ENCODE measurements at places on chromosomes 12 and 14. TPM values are rescaled to one million over a fixed set of nuclear protein-coding genes. Genes with fewer than 3 reads are reported as not detected.

DNA sequence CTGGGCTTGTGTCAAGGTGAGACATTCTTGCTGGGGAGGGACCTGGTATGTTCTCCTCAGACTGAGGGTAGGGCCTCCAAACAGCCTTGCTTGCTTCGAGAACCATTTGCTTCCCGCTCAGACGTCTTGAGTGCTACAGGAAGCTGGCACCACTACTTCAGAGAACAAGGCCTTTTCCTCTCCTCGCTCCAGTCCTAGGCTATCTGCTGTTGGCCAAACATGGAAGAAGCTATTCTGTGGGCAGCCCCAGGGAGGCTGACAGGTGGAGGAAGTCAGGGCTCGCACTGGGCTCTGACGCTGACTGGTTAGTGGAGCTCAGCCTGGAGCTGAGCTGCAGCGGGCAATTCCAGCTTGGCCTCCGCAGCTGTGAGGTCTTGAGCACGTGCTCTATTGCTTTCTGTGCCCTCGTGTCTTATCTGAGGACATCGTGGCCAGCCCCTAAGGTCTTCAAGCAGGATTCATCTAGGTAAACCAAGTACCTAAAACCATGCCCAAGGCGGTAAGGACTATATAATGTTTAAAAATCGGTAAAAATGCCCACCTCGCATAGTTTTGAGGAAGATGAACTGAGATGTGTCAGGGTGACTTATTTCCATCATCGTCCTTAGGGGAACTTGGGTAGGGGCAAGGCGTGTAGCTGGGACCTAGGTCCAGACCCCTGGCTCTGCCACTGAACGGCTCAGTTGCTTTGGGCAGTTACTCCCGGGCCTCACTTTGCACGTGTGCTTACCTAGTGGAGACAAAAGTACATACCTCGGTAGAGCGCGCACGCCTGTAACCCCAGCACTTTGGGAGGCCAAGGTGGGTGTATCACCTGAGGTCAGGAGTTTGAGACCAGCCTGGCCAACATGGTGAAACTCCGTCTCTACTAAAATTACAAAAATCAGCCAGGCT, 4.3 kb downstream of the GAPDH start:
- no peak for DNase-seq

- no peak for DNase-seq
Measured at GRCh38 chr12:97375310-97375709, 87.3 kb upstream of the RMST start.

DNA sequence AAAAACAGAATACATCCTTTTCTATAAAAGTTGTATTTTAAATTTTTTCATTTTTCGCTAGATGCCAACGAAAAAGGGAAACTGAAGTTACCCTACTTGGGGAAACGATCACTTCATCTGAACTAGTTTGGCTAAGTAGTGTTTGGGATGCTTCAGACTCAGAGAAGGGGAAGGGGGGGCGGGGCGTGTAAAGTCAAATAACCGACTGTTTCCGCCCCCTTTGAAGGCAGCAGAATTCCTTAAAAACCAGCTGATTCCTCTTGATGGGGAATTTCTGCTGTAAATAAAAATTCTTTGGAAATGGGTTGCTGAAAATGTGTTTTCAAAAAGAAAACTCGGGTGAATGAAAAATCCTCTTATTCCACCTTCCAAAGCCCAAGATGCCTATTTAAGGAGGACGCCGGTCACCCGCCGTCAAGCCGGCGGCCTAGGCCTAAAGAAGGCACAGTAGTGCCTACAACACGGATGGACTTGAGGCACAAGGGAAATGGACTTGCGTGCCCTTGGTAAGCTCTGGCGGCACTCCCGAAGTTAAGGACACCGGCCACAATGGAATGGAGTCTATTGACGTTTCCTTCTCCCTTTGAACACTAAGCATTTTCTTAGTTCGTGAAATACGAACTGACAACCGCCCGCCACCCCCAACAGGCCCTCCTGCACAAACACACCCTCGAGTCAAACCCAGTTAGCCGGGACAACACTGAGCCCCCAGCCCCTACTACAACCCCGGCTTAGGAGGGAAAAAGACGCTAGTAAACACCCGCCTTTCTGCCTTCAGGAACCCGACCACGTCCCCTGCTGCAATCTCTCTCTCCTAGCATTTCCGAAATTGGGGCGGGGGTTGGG, 1.9 kb downstream of the ATXN2 start:
- DNase-seq, result peak; percentile 63

- no peak for DNase-seq
Measured at GRCh38 chr14:95530473-95531276, 4.2 kb upstream of the GLRX5 start.

- no peak for DNase-seq
Measured at GRCh38 chr12:28824193-28824846, 324.8 kb upstream of the FAR2 start.

GRCh38 chr14:21868442-21869046, 194.9 kb upstream of the OR4E1 start:
- peak; percentile 72 for DNase-seq

DNA sequence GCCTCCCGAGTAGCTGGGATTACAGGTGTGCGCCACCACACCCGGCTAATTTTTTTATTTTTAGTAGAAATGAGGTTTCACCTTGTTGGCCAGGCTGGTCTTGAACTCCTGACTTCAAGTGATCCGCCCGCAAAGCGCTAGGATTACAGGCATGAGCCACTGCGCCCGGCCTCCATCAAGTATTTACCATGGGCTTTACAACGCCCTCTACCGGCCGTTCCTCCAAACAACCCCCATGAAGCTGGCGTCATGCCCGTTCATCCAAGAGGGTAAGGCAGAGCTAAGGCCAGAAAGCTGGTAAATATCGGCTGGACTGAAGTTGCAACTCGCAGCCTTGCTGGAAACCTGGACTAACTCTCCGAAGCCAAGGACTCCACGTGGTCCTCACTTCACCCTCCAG, 41.6 kb downstream of the RNF34 start:
- peak; percentile 60 for DNase-seq

- no peak for DNase-seq
Measured at GRCh38 chr14:104657101-104657524, 32.3 kb upstream of the INF2 start.

- DNase-seq, result no peak
Measured at GRCh38 chr14:86796221-86797074, 1196.5 kb downstream of the GALC start.

GRCh38 chr14:100762901-100763300, 36.2 kb downstream of the DLK1 start:
- DNase-seq, result no peak

DNA sequence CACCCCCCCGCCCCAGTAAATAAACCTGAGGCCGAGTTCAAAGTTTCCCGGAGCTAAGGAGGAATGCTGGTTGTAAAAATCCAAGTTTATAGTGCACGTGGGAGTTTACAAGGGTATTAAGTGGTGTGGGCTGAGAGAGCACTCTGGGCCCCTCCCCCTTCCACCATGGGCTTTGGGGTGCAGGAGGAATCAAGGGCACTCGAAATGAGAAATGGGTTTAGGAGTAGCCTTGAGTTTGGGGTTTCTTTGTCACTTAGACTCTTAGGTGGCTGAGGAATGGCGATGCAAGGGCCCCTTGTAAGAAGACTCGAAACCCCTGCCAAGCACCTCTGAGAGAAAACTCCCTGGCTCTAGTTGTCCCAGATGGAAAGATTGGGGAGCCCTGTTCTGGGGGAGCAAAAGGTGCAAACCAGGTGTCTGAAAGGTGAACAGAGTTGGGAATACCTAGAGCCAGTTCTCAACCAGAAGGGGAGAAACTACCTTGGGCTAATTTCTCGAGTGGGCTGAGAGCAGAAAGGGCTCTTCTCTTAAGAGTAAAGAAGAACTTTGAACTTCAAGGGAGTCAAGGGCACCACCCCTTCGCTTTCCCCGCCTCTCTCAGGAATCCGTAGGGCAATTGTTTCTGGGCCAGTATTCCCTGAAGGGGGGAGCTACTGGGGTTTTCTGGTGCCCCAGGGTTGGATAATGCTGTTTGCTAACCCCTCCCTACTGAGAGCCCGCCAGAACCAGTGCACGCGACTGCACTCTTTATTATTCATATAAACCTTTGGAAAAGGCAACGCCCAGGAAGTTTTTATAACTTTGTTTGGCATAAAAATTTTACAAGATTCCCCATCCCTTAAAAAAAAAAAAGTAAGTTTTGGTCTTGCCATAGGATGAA, 4.0 kb upstream of the HOTAIR start:
- DNase-seq, result no peak

DNA sequence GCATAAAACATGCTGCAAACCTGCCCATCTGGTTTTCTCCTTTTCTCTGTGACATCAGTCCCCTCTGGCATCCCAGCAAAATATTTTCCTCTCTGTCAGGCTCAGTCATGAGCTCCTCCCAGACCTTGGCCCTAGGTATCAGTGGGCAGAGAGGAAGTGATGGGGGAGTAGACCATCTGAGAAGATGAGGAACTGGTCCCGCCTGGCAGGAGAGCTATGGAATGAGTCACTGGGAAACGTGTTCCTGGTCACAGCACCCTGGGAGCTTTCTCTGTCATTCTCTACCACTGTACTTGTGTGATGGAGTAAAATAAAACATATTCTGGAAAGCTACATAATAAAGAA, 5.0 kb upstream of the SRSF9 start:
- peak; percentile 52 for DNase-seq

DNA sequence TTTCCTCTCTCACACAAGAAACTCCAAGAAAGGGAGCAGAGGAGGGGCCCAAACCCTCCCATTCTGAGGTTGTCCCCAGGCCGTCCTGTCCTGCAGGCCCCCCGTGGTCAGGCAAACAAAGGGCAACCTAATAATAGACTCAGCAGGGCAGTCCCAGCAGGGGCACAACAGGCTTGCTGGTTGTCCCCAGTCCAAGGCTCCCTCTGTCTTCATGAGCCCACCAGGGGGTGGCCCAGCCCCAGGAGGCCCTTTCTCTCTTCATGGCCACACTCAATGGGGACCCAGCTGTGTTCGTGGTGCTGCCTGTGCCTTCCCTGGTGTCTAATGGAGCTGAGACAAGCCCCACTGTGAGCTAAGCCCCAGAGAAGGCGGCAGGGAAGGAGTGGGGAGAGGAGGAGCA, 359.9 kb downstream of the ADGRD1 start:
- DNase-seq, result no peak

- no peak for DNase-seq
Measured at GRCh38 chr12:8483079-8483478, 27.3 kb downstream of the CLEC6A start.

GRCh38 chr12:88922816-88923215, 342.5 kb upstream of the KITLG start:
- no peak for DNase-seq

DNA sequence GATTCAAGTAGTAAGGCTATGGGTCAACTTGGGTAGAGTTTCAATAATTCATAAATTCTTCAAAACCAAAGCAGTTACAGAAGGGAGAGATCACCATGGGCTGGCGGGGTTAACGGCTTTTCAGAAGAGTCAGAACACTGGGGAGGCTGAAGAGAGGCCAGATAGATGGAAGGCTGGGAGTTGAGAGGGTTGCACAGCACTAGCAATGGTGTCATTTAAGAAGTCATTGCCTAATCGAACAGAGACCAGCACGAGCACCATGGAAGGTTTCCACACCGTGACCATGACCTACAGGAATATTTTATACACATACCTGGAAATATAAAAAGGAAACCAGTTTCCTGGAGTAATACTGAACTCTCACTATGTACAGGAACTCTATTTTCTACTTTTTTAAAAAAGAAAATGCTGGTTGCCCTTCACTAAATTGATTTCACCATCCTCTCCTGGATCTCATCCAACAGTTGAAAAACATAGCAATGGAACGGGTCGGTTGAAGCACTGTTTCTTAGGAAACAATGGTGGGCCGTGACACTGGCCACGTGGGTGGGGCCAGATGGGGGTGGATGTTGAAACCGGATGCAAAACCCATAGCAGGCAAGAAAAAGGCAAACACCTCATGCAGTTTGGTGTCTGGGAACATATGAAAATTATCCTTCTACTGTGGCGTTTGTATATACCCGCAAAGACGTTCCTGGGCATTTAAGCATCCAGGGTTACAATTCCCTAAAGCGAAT, 38.0 kb upstream of the RIN3 start:
- DNase-seq, result peak; percentile 25

DNA sequence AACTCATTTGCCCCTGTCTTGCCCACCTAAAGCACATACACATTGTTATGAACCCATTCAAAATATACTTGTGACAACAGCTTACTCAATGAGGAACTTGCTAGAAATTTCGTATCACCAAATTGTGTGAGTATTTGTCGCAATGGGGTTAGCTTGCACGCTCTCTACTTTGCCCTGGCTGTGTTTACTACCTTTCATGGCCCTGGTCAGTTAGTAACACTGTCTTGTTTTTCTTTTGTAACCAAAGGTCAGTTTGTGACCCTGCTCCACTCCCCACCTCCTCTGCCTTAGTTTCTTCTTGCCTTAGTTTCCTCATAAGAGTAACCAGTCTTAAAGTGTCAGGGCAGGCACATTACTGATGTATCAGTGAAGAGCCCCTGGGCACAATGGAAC, 205.8 kb upstream of the EEA1 start:
- no peak for DNase-seq

- DNase-seq, result no peak
Measured at GRCh38 chr12:46835785-46836184, 10.0 kb upstream of the SLC38A4 start.

GRCh38 chr12:2775431-2775830, 19.3 kb upstream of the FKBP4 start:
- no peak for DNase-seq

- no peak for DNase-seq
Measured at GRCh38 chr12:28089338-28089737, 100.9 kb upstream of the CCDC91 start.

Gene KSR2
- 3.8 TPM for polyA plus RNA-seq

Gene MYRFL
- polyA plus RNA-seq, result 8.0 TPM

Gene POLE2
- 8.2 TPM for polyA plus RNA-seq

Gene TOMM20L
- 22.7 TPM for polyA plus RNA-seq

Gene SLC8A3
- polyA plus RNA-seq, result 0.61 TPM

Gene DAO
- 0.46 TPM for polyA plus RNA-seq

Gene NKX2-1
- polyA plus RNA-seq, result not detected

Gene CARMIL3
- 6.8 TPM for polyA plus RNA-seq

Gene FBLN5
- 118 TPM for polyA plus RNA-seq

Gene POTEM
- 0.54 TPM for polyA plus RNA-seq

Gene BICDL1
- 41.4 TPM for polyA plus RNA-seq
